ENCODE measurements at places on chromosomes 16 and 17.

- DNase-seq, result no peak
Observed at GRCh38 chr17:81428948-81429774, 33.9 kb downstream of the BAHCC1 start.

GRCh38 chr17:60231234-60231633 lies 81.5 kb downstream of the CA4 start:
- no peak for DNase-seq

GRCh38 chr16:28842696-28843095 lies 3.5 kb downstream of the TUFM start:
- DNase-seq, result no peak

DNA sequence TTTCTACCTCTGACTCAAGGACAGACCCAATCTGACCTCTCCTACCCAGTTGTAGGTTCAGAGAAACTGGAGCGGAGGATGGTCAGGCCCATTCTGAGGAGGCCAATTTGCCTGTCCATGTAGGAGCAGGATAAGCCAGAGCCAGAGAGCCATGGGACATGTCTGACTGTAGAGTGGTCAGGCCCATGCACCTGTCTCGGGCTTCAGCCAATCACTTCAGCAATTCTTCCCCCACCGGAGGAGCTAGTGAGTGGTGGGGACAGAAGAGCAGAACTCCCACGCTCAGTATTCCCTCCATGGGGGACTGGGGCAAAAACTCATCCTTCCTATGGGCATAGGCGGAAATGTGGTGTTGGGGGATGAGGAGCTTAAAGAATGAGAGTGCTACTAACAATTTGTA lies 14.3 kb downstream of the DCAF7 start:
- no peak for DNase-seq

DNA sequence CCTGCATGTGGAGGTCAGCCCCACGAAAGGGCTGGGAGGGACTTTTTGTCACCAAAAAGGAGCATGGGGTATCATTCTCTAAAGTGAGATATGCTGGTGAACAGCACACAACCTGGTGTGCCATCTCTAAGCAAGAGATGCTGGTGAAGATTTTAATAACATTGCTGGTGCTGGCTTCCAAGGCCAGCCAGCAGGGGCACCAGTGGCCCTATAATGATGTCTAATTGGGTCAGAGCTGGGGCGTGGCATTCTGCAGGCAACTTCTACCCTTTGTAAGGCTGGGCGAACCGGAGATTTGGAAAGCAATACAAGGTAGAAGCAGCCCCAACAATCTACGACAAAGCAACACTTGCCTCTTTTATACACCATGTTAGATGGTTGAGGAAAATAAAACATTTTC lies 16.8 kb downstream of the SDR42E1 start:
- no peak for DNase-seq

GRCh38 chr16:46466239-46466638 lies 154.9 kb downstream of the SHCBP1 start:
- DNase-seq, result no peak

DNA sequence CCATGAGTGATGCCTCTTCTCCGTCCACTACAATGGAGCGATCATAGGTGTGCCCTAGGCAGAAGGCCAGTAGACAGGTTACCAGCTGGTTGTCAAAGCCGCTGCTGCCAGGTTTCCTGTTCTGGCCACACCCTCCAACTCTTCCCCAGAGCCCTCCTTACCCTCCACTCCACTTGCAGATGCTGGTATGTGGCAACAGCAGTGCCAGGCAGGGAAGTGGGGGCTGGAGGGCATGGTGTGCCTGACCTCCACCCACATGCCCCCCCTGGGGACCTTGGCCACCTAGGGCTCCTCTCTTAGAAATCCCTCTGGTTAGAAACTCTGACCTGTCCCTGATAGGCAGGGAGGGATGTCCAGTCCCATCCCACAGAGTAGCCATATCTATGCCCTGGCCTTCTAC lies 1.5 kb downstream of the RRAD start:
- DNase-seq, result no peak

- DNase-seq, result no peak
Observed at GRCh38 chr17:82668024-82668630, 19.9 kb upstream of the WDR45B start.
